Activated B cell treated with CpG ODN at 0.5 μM for 24 hours (primary cell): ENCODE measurements at places on chromosomes 16 and 17. TPM values are rescaled to one million over a fixed set of nuclear protein-coding genes. Genes with fewer than 3 reads are reported as not detected.

DNA sequence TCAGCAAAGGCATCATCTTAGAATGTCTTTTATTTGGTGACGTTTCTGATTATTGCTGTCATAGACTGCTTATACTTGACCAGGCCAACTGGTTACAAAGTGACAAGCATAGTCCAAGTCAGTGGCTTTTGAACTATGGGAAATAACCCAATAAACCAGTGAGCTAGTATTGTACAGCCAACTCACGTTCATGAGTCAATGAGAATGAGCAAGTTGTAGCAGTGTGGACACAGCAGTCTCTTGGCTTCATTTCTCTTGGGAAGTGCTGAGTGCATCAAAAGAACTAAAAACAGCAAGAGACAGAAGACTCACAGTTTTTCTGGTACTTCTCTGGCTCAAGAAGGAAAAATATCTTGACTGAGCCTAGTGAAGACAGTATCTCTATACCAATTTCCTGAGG, 36.9 kb upstream of the CRISPLD2 start:
- no peak for DNase-seq

DNA sequence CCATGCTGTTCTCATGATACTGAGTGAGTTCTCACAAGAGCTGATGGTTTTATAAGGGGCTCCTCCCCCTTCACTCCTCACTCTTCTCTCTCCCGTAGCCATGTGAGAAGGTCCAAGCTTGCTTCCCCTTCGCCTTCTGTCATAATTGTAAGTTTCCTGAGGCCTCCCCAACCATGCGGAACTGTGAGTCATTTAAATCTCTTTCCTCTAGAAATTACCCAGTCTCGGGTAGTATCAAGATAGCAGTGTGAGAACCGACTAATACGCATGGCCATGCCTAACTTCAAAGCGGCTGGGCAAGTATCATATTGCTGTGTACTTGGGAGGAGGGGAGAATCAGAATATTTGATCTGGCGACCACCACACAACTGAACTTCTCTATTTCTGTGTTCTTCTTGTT, 88.3 kb downstream of the PRKCB start:
- DNase-seq = no peak

GRCh38 chr16:19001788-19002187, 18.1 kb downstream of the TMC7 start:
- no peak for DNase-seq

DNA sequence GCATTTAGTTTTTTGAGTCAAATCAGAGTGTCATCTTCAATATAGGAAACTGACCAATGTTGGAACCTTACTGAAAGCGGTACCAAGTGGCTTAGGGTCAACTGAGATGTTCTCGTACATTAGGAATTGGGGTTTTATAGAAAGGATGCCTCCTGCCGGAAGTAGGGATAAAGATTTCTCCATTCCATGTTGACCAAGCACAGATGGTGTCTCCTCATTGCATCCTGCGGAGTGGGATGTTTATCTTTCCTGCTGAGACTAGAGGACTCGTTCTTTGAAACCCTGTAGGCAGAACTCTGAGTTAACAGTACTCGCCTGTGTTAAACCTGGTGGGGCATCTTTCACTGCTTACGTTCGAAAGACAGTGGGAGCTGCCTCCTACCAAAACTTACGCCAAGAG, 1.4 kb downstream of the SHISA6 start:
- DNase-seq = no peak

DNA sequence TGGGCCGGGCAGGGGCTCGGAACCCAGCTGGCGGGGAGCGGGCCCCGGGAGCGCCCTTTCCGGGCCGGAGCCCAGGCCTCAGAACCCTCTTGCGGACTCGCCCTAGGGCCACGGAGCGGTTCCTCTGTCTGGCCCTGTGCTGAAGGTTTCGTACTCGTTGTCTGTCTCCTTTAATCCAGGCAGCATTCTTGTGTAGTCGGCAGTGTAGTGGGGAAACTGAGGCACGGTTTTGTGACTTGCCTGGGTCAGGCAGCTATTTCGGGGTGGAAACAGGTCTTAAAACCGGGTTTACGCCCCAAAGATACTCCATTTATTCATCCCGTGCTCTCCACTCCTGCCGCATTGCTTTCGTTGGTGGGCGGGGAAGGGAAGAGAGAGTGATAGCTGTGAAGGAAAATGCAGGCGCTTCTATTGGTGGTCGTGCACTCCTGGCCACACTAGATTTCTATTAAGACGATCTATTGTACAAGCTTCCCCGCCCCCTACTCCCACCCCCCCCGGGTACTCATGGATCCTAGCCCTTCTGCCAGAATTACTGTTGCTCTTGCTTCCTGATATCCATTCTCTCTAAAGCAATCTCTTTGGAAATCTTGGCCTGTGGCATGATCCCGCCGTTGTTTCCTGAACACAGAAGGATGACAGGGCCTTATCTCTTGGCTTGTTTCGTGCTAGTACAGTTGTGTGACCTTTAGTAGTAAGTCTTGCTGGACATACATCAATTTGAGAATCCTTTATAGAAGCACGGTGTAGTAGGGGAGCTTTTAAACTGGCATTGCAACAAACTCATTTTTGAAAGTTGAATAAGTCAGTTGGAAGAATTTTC, 751 bp downstream of the DCAF7 start:
- no peak for DNase-seq

DNA sequence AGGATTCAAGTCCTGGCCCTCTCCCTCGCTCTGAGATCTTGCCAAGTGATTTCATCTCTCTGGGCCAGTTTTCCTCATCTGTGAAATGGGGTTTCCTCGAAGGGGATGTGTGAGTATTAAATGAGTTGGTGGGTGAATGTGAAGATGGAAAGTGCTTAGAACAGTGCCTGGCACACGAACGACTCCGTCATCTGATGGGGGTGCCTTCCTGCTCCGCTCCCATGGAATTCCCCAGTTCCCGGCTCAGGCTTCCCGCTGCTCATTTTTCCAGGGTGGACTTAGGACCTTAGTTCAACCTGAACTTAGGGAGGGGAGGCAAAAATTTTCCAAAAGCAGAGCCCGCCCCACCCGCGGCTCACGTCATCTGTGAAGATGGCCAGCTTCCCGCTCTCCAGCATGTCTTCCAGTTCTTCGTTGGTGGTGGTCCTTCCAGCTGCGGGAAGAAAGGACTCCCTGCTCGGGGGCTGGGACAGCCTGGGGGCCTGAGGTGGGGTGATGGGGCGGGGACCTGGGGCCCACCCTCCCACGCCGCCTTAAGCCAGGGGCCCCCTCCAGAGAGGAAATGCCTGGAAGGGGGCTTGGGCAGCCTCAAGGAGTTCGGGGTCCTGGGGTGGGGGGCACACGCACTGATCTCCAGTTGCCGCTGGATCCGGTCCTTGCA, 11.4 kb downstream of the HSD3B7 start:
- no peak for DNase-seq

DNA sequence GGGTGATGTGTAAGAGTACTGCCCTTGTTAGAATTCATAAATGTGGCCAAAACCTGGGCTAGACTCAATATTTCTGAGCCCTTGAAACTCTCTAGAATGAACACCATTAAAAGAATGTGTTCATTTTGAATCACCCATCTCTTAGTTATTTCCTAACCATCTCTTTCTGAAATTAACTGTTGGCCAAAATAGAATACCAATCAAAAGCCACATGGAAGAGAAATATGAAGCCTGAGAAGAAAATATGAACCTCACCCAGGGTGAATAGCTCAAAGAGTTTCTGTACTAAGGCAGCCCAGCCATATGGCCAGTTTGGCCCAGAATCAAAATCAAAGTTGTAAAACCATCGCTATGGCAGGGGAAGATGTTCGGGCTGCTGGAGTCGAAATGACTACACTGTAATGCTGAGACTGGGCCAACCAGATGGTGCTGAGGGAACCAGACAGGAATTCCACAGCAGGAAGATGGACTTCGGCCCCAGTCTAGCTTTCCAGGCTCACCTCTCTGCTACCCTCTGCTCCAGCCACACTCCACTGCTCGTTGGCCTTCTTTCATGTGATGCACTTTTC, 154.3 kb upstream of the ZFHX3 start:
- DNase-seq = no peak

DNA sequence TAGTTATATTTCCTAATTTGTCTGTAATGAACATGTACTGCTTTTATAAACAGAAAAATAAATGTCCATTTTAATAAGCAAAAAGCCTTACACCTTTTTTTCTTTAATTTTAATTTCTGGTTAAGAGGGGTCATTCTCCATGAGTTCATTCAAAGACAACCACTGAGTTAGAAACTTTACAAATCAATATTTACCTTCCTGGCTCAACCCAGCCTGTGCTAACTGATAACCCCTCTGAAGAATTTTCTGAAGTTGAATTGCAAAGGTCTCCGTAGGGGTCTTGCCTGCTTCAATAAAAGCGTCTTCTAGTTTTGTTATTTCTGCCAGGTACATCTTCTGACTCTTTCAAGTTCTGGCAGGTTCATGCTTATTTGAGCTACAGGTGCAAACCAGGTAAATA, 440.4 kb upstream of the SALL1 start:
- no peak for DNase-seq

CCL7 gene
- total RNA-seq = not detected in 2 replicates

C17orf113 gene
- 3.1 and 4.5 TPM in 2 replicates for total RNA-seq

MAP2K6 gene
- total RNA-seq = 2.6 and 2.9 TPM in 2 replicates

MRC2 gene
- total RNA-seq = 0.10 and 0.11 TPM in 2 replicates

CMTM2 gene
- total RNA-seq = not detected in 2 replicates

KRTAP17-1 gene
- total RNA-seq = not detected in 2 replicates
